ENCODE measurements at places on chromosomes 1 and 21.

DNA sequence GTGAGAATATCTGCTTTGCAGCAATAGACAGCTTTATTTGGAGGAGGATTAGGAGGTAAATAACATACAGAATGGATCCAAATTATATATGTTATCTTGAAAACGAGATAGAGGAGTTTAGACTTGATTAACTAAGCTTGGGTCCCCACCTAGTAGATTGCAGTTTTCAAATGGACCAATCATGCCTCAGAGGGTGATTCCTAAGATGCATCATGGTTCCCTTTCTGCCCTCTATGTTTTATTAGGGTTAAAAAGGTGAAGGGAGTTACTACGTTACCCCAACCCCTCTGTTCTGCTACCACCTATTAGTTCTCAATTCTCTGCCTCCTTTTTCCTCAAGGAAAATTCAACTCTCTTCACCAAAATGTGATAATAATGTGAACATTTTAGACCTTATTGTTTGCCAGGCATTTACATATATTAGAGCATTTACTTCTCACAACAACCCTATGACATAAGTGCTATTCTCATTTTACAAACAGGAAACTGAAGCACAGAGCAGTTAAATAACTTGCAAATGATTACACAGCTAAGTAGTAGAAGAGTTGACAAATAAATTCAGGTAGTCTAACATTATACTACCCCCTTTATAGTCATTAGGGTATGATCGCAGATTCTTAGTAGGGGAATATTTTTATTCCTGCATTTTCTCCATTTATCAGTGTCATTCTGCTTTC, 23.4 kb upstream of the PGM1 start:
- DNase-seq, result no peak

DNA sequence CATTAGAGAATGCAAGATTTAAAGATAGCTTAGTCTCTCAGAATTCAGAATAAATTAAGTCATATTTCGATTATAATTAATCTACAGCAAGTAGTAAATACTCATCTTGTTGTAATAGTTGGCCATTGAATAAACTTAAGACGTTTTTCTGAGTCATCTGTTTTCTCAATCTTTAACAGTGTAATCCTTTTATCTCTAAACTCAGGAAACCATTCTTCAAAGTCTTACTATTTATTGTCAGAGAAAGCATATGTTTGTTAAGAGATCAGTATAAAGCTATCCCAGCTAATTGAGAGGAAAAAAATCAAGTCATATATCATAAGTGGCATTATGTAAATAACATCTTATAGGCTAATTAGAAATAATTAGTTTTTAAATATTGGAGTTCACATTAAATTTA, 201.2 kb upstream of the ADAMTS5 start:
- DNase-seq, result no peak

- DNase-seq, result no peak
These were observed 47.8 kb downstream of the VCAM1 start for GRCh38 chr1:100767176-100767890.

- DNase-seq, result no peak
These were observed 346.4 kb upstream of the AJAP1 start for GRCh38 chr1:4307911-4308545.

- DNase-seq, result no peak
These were observed 683.2 kb upstream of the TPTE start for GRCh38 chr21:9837946-9838737.

DNA sequence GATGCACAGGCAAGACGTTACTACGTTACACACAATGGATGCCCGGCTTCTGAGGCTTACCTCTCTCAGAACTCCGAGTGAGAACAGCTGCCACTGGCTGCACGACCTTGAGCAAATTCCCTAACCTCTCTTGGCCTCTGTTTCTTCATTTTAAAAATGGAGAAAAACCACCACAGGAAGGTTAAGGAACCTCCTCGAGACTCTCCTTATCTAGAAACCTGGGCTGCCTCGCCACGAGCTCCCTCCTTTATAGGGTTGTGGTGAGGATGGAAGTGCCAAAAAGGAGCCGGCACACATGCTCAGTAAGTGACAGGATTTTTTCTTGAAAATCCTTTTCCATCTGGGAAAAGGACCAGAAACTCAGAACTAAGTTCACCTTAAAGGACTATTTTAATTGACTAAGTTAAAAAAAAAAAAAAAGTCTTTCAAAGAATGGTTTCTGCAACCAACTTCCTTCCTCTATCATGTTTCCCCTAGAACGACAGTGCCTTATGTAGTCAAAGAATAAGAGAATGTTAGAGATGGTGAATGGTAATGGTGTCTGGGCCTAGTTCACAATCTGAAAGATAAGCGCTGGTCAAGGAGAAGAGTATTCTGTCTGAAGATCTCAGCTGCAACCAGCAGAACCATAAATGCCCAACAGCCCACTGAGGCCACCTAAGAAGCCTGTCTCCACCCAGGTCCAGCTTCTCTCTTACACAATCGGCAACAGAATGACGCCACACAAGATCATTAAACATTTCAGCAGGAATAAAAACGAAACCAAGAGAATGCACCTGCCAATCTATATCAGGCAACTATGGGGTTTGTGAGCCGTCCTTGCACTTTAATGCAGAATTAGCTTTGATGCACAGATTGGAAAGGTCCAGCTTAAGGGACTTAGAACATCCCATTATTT, 64.9 kb downstream of the SLC45A1 start:
- no peak for DNase-seq

DNA sequence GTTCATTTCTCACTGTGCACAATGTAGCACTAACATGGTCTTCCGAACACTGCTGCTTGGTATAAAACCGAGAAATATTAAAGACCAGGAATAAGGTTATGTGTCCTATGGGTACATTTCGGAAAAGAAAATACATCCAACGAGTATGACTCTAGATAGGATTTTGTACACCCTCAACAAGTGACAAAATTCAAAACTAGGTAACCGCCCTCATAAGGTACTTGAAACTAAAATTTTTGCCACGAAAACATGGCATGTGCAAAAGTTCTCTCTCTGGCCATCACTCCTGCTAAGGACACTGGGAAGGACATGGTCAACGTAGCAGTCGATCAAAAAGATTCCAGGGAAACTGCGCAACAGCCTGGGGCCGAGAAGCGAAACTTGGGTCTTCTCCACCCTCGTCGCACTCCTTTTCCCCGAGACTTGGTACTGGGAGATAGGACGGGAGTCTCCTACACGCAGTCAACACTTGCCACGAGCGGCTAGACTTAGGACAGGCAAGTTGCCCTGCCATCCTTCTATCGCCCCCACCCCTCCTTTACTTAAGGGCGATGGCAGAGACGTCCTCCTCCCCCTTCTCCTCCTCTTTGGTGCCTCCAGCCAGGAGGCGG, 338 bp upstream of the TOR1AIP1 start:
- DNase-seq, result no peak

DNA sequence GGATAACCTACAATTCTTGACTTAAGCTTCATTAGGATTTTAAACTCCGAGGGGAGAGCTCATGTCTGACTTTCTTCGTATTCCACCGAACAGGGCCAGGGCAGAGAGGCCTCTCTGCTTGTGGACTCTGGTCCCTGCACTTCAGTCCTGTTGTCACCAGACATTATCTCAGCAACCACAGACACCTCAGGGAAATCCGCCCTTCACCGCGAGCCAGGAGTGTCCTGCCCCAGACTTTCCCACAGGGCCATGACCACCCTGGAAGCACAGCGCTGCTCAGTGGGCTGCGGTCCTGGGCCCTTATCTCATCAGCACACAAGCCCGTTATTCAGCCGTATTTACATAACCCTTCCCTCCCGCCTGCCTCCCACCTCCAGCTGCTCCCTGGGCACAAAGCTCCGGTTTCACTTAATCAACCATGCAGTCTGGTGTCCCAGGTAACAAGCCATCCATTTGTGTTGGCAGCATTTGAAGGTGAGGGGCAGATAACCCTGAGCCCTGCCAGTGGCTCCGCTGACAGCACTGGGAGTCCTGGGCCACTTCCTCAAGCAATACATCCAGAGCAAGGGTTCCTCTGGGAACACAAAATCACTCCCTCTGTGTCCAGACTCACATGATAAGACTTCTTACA, 122.8 kb upstream of the RAB4A start:
- no peak for DNase-seq

GRCh38 chr1:203133970-203134725, 6.6 kb downstream of the ADORA1 start:
- DNase-seq, result no peak

- no peak for DNase-seq
These were observed 84.3 kb upstream of the VAV3 start for GRCh38 chr1:108049178-108049819.

- DNase-seq, result no peak
These were observed 46.8 kb downstream of the PRAMEF20 start for GRCh38 chr1:13456904-13457532.

GRCh38 chr1:2859881-2860430, 58.5 kb upstream of the TTC34 start:
- DNase-seq, result no peak

DNA sequence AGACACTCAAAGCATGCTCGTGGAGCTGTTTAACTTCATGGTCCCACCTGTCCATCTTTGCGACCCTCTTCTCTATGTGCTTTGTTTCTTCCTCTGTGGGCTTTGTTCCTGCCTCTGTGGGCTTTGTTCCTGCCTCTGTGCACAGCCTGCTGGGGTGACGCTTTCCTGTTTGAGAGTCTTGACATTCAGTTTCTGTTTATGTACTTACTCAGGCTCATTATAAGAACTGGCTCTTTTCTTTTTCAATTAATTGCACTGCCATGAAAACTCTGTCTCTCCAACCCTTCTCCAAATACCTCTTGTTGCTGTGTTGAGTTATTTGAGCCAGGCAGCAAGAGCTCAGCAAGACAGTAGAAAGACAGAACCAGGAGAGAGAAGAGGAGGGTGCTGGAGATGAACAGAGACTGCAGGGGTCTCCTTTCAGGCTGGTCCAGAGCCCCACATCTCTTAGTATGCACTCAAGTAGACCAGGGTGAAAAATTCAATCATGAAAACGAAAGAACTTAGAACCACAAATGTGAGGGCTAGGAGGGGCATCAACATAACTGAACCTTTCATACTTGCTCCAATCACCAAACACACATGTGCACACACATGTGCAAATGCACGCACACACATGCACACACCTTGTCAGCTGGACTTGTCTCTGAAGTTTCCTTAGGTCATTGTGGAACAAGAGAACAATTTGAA, 88.3 kb upstream of the SGIP1 start:
- no peak for DNase-seq
